ENCODE measurements at places on chromosomes 2 and 18.

DNA sequence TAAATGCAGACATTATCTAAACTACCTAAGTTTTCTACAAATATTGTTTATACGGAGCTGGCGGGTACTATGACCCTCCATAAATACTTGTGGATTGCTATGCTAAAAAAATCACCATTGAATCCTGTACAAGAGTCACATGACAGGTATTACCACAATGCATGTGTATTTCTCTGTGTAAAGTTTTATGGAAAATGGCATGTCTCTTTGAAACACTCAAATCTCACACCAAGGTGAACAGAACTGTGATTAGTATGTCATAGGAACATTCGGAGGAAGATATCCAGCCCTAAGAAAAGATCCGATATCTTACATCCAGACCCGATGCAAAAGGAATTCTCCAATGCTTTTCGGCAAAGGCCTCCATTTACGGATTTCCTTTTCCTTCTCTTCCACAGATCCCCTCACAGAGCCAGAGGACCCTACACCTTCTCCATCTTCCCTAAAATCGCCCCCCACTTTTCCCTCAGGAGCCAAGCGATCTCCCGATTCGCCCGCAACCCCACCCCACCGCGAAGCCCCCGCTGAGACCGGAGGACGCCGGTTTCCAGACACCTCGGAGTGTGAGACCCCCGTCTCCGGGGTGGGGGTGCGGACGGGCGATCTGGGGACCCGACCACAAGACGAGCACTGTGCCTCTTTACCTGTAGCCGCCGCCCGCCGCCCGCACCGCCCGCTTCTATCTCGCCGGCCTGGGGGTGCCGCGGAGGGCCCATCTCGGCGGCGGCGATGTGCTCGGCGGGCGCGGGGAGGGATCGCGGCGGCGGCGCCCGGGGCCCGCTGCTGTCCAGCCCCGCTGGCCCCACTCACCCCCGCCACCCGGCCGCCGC is 1.2 kb downstream of the SAP130 start:
- peak; percentile 2 for DNase-seq

DNA sequence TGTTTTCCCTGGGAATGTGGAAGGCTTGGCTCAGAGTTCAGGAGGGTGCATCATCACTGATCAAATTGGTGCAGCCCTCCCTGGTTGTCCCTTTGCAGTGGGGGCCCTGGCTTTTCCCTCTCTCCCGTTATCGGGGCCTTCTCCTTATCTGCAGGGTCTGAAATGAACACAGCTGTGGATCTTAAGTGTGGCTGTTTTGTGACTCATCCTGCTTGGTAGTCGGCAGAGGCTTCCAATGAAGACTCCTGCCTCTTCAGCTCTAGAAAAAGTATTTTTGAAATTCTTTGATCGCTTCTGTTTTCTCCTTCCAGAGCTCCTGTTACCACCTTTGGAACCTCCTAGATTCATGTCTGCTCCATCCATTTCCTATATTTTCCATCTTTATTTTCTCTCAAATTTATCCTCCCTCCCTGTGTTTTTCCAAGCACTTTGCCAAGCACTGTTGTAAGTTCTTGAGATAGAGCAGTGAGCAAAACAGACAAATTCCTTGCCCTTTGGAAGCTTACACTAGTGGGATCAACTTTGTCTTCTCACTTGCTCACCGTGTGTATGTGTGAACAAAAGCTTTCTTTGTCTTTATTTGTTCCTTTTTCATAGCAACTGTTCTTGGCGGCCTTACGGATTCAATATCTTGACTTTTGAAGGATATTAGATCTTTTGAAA is 45.7 kb downstream of the RALB start:
- DNase-seq: no peak

GRCh38 chr2:234459401-234460009 is 37.4 kb downstream of the ARL4C start:
- no peak for DNase-seq

DNA sequence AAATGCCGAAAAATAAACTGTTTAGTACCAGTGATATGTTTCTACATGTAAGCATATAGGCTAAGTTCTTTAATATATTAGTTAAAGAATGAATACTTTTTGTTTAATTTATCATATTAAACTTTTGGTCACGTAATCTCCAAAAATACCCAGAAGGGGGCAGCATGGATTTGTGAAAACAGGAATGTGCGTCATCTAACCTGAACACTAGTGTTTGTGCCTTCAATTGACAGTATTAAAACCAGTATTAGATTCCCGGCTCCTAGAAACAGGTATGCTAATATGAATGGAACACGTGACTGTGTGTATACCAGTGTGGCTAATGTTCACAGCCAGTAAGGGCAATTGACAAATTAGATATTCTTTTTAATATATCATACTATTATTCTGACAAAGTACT is 51.8 kb downstream of the WDR7 start:
- peak; percentile 28 for DNase-seq

DNA sequence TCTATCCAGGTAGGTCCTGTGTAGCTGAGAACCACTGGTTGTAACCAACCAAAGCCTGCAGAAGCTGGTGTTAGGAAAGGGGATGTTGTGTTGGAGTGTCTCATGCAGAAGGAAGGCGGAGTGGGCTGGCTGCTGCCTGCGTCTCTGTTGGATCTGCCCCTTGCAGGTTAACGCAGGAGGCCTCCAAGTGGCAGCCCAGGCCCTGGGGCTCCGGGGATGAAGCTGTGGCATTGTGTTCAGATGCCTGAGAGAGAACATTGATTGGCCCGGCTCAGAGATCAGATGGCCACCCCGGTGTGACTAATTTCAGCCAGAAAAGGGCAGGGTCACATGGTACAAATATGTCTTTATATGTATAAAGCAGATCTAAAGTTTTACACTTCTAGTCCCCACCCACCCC is 216.0 kb downstream of the GLI2 start:
- DNase-seq: no peak

DNA sequence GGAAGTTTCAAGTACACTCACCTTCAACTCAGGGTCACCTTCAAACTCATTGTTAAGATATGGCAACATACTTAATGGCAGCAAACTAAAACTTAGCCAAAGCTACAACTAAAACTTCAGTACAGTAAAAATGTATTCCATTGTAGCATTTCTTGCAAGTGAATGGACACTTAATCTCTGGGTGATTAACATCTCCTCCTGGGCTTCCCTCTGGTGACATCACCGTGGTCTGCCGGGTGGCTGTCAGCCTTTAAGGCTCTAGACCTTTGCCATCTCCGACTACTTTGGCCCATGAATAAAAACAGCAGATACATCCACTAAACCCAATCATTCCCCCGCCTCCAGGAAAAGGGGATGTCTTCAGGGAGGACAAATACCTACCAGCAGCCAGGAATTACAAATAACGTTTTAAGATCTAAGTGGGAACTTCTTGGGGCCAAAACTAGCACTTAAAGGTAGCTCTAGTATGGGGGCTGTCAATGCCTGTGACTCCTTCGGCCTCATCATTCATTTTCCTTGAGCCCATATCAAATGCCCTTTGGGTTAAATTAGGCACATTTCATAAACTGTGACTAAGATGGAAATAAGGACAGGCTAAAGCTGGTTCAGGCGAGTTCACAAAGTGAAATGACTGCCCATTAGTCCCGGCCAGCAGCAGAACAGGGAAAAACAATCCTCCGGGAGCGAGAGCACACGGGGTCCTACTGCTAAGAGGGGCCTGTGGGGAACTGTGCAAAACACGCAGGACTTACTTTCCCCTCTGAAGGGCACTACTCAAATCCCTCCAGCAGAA is 1.1 kb downstream of the TFCP2L1 start:
- DNase-seq: no peak

DNA sequence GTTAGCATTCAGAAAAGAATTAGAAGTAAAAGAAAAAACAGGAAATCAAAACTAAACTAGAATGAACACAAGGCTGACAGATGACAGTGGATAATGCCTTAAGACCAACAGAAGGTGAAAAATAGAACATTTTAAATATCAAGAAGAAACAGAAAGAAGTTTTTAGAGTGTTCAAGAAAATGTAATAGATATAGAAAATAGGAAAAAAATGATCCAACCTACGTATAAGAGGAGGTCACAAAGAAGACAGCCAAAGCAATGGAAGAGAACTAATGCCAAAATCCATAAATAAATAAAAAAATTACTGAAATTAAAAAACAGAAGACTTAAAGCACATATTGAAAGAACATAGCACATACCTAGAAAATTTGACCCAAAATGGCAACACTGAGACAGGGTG is 42.5 kb upstream of the EN1 start:
- no peak for DNase-seq

DNA sequence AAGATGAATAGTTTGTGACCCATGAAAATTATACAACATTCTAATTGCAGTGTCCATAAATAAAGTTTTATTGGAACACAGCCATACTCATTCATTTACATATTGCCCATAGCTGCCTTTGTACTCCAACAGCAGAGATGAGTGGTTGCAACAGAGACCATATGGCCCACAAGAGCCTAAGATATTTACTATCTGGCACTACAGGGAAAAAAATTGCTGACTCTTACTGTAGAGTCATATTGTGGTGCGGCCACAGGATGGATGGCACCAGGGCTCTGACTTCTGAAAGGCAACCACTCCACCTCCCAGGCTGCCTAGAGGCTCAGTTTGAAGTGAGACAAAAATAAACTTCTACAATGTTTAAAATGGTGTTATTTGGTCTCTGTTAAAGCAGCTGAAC is 404.0 kb upstream of the ATP5MC3 start:
- no peak for DNase-seq

GRCh38 chr2:74406035-74406434 is 15.4 kb downstream of the C2orf81 start:
- DNase-seq: peak; percentile 63

DNA sequence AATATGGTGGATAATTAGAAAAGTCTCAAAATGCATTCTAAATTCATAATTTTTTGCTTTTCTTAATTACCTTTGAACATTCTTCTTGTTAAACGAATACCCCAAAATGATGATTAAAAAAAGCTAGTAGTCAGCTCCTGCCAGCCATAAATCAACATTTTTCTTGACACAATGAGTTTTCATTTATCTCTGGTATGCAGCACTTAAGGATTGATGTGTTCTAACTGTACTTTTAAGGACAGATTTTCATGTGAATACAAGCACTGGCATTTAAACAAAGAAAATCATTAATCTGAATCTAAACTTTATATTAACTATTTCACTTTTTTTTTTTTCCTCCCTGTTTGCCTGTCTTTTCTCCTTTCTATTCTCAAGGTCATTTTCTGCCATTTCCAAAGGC is 976.8 kb downstream of the TMEM182 start:
- no peak for DNase-seq

DNA sequence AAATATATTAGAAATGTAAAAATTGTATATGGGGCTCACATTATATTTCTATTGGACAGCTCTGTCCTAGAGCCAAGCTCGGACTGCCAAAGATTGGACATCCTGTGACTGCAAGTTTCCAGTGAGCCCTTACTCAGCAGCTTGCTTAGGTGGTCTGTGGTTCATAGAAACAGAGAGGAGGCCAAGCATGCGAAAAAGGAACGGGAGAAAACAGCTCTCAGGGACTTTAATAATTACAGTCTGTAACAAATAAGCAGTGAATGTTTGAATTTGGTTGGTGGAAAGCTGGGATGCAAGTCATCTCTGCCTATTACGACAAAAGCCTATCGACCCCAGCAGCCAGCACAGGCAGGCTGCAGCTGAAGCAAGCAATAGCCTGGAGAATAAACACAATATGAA is 35.6 kb downstream of the WIPF1 start:
- DNase-seq: no peak
